ENCODE measurements at places on chromosomes 12 and 14.

GRCh38 chr12:71551529-71551928, 111.9 kb downstream of the LGR5 start:
- no peak for DNase-seq

DNA sequence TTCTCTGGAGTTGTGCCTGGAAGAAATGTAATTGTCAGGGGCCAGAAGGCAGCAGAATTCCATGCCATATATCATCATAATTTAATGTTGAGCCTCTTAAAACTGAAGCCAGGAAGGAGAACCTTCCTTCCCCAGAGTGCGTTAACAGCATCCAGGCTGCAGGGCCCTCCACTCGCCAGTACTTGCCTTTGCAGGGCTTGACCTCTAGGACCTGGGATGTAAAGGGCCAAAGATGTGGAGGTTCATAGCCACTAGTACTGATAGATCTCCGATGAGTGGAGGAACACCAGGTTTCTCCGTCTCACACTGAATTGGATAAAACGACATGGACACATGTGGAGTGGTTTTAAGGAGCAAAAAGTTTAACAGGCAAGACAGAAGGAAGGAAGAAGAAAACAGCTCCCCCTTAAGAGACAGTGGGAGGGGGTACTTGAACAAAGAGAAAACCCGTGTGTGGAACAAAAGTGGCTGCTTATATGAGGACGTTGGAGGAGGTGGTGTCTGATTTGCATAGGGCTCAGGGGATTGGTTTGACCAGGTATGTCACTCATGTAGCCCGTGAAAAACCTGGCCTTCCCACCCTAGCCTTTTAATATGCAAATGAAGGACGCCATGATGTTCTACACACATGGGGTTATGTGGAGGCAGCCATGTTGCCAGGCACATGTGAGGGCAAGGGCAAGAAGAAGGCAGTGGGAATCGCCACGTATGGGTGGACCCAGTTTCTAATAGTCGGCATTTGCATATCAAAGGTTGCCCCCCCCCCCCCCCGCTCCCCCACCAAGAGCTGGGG, 38.8 kb upstream of the WSCD2 start:
- DNase-seq: no peak

- no peak for DNase-seq
Measured at GRCh38 chr14:73383356-73383755, 75.0 kb downstream of the NUMB start.

GRCh38 chr12:132835076-132836025, 6.7 kb upstream of the GOLGA3 start:
- DNase-seq: no peak

DNA sequence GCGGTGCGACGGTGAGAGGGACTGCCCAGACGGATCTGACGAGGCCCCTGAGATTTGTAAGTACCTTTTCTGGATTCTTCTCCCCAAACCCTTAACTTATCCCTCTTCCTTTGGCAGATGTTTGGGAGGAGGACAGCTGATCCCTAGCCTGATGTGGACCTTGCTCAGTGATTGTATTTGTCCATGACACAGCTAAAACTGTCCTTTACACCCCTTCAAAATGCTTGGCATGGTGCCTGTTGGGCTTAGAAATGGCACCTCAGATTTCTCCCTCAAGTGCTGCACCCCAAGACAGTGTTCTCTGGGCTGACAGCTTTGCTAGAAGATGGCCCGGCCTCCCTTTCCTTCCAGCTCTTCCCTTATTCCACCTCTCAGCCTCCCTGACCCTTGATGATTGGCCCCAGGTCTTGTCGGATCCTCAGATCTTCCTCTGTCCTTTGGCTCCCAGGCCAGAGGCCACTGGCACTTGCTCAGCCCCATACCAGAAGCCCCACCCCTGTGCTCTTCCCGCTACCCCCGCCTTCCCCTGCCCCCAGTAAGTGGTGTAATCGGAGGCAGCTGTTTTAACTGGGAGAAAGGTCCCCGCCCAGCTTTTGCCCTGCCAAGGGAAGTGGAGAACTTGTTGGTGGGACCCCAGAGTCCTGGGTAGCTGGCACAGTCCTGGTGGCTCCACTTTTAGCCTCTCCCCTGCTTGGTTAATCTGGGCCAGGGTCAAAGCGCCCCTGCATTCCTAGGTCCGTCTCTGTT, 8.7 kb downstream of the LRP1-AS start:
- no peak for DNase-seq

GRCh38 chr12:125015680-125016310, 22.4 kb downstream of the BRI3BP start:
- DNase-seq: peak; percentile 60

DNA sequence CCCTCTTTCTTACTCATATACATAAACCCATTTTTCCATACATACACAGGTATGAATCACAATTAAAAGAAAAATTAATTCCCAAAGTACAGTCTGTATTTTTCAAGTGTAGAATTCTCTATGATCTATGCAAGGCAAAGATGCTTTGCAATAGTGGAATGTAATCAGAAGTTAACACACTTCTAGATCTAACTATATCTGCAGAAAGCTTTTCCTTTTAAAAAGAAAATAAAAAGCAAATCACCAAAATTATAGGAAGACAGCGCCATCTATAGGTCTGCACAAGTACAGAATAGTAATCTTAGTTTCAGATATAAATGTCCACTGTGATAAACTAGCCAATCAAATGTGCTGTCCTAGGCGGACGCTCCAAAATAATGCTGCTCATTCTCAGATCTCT, 22.0 kb downstream of the SLC25A21 start:
- DNase-seq: peak; percentile 26

DNA sequence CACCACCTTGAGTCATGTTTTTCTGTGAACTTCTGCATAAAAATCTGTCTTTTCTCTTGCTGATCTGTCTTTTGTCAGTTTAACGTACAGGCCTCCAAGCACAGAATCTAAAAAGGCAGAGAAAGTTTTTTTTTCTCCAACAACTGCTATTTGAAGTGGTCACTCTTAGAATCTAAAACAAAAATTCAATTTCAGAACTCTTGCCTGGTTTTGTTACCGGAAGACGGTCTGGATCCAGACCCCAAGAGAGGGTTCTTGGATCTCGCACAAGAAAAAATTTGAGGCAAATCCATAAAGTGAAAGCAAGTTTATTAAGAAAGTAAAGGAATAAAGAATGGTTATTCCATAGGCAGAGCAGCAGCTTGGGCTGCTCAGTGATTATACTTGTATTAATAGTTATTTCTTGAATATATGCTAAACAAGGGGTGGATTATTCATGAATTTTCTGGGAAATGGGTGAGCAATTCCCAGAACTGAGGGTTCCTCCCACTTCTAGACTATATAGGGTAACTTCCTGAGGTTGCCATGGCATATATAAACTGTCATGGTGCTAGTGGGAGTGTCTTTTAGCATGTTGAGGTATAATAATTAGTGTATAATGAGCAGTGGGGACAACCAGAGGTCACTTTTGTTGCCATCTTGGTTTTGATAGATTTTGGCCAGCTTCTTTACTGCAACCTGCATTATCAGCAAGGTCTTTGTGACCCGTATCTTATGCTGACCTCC, 150.0 kb upstream of the PLEKHA5 start:
- no peak for DNase-seq

DNA sequence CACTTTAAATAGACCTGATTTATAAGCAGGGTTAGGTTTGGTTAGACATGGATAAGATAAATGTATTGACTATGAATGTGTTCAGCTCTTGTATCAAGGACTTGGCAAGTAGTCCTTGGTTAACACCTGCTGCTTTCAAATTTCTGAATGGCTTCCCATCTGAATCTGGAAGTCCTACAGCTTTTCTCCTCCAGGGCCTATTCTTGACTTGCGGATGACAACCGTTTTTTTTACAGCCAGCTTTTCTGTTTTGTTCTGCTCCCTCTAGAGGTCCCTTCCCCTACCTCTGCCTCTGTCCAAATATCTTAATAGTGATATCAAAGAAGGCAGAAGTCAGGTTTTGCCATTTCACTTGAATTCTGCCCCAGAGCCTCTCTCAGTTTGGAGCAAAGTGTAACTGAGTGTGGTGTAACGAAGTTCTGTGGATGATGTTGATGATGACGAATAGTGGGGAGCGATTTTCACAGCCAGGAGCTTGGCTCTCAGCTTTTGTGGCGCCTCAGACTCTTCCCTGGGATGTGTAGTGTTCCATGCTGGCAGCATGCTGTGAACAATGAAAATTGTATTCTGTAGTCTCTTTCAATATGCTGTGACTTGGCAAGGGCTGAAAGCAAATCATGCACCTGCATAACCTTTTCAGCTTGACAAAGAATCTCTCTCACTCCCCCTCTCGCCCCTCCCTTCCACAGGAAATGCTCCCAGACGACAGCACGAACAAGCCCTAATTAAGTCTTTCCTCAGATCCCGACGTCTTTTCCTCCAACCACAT, 5.0 kb upstream of the SLC4A8 start:
- DNase-seq: peak; percentile 62

DNA sequence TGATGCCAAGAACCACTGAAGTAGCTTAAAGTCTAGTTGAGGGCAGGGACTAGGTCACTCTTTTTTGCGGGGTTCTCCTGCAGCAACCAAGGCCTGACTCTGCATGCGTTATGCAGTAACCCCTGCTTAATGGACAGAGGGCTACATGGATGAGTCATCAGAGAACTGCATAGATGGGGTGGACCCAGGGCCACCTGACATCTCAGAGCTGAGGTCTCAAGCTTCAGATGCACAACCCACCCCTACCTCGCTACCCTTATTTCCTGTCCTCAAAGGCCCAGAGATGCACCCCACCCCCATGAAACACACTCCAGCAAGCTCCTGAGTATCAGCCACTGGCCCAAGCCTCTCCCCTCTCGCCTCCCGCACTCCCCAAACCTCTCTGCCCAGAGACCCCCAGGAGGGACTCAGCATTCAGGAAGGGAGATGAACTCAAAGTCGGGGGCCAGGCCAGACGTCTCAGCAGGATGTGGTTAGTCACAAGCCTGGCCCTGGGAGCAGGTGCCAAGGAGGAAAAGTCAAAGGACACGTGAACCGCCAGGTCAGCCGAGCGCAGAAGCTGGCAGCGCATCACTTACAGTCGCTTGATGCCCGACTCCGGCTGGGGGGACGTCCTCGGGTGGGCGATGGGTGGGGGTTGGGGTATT, 25.8 kb downstream of the SNRNP35 start:
- DNase-seq: no peak

DNA sequence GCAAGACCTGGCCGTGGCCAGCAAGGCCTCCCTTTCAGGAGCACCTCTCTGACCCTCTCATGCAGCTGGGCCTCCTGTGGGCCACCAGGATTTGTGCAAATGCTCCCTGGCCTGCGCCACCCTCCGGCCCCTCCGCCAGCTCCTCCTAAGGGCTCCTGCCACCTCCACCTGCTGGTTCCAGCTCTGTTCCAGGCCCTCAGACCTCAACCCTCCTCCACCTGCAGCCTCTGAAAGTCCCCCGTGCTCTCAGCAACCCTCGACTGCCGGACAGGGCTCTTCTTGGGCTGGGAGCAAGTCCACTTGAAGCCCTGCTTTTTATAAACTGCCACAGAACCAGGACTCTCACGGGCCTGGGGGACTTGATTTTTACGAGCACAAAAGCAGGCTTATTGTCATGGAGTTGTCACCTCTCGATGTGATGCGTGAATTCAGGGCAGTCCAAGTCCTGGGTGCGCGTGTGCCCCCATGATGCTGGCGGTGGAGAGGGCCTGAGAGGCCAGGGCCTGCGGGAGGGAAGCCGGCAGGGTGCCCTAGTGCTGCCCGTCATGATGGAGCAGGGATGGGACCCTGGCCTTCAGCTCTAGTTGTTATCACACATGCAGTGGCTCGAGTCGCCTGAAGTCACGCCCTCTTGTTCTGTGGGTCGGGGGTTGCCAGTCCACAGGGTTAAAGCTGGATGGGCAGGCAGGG, 9.1 kb downstream of the TEDC1 start:
- no peak for DNase-seq

GRCh38 chr12:128796439-128797118, 27.2 kb downstream of the SLC15A4 start:
- DNase-seq: no peak

DNA sequence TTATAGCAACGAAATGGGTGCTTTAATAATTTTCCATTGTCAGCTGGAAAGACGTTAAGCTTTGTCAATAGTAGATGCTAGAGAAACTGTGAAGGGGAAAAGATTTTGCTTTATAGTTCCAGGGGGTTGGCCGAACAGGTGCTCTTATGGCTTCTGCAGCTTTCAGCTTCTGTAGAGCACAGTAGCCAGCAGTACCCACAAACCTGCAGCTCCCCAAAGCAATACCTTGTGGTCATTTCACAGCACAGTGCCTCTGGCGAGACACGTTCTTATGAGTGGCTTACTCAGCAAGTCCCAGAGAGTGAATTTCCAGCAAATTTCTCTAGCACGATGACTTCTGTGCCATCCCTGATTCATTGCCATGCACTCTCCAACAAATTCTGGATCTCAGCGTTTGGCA, 416.3 kb upstream of the ATP2B1 start:
- DNase-seq: no peak

GRCh38 chr12:16472631-16473030, 125.2 kb downstream of the MGST1 start:
- no peak for DNase-seq

DNA sequence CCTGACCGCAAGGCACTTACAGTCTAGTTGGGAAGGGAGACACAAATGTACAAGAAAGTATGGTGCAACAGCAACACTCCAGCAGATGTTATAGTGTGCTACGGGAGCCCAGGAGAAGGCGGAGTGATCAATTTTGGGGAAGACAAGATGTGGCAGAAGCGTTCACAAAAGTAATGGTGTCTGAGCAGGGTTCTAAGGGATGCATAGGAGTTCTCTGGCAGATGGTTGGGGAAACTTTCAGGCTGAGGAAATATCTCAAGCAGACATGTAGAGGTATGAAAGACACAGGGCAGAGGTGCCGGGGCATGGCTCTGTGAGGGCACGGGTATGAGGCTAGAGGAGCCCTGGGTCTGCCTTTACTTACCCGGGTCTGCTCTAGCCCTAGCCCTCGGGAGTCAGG, 5.1 kb upstream of the TNFRSF1A start:
- DNase-seq: no peak

DNA sequence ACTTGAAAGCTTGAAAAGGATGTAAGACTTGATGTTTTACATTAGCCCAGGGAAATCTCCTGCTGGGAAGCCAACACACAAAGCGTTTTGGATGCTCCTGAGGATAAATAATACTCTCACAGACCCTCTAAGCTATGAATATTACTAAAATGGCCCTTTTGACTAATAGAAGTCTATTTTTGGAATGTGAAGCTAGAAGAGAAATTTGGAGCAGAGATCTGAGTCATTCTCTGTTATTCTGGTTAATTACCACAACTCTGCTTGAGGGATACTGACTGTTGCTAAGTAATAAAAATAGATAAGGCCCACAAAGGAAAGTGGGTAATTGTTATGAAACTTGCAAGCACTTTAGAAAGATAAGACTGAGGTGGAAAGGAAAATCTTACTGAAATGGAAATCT, 346.2 kb upstream of the STXBP6 start:
- no peak for DNase-seq

DNA sequence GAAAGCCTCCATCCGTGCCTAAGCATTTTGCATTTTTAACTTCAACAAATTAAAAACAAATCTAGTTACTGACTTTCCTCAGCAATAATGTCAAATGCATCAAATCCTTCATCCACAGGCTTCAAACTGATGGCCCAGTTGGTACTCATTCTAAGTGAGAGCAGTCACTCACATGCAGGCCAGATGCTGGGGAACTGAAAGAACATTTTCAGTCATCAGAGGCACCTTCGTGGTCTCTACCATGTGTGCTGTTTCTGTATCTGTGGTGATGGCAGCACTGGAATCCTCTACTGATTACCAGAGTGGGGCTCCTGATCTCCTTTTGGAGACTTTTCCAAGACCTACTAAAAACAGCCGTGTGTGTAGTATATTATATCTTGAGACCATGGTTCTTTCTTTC, 145.2 kb downstream of the PRIMA1 start:
- DNase-seq: no peak

All from NCI-H2081 treated with DMSO at 0.1 percent for 48 hours (cell line).